ENCODE measurements at places on chromosomes 12 and 14.

GRCh38 chr14:60989599-60989998, 8.6 kb downstream of the SLC38A6 start:
- no peak for DNase-seq

DNA sequence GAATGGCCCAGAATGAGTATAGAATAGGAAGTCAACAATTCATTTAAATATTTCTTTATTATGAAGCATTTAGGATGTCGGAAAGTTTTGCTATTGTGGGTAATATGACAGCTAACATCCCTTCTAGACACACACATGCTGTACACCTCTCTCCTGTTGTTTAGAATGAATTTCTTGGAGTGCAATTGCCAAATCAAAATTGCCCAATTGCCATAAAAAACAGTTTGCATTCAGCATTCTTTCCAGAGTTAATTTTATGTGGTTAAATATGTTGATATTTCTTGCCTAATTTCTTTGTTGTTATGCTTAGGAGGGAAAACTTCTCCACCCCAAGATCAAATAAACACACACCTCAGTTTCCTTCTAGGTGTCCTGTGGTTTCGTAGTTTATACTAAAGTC, 16.9 kb upstream of the SMCO2 start:
- no peak for DNase-seq

DNA sequence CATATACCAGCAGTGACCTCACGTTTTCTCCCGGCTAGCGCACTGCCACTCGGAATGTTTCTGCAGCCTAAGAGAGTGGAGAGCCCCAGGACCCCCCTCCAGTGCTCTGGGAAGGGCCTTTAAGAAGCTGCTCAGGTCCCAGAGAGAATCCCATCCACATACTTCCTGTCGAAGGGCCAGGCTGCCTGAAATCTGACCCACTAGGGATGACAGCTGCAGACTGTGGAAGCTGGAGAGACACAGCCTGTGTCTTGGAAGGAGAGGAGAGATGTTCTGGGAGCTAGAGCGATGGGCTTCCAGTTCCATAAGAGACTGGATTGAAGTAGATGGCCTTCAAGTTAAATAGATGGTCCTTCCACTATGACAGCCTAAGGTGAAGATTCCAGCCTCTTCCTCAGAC, 54.4 kb downstream of the IQSEC3 start:
- DNase-seq, result no peak

GRCh38 chr14:100535287-100536120, 51.7 kb downstream of the BEGAIN start:
- DNase-seq, result no peak

DNA sequence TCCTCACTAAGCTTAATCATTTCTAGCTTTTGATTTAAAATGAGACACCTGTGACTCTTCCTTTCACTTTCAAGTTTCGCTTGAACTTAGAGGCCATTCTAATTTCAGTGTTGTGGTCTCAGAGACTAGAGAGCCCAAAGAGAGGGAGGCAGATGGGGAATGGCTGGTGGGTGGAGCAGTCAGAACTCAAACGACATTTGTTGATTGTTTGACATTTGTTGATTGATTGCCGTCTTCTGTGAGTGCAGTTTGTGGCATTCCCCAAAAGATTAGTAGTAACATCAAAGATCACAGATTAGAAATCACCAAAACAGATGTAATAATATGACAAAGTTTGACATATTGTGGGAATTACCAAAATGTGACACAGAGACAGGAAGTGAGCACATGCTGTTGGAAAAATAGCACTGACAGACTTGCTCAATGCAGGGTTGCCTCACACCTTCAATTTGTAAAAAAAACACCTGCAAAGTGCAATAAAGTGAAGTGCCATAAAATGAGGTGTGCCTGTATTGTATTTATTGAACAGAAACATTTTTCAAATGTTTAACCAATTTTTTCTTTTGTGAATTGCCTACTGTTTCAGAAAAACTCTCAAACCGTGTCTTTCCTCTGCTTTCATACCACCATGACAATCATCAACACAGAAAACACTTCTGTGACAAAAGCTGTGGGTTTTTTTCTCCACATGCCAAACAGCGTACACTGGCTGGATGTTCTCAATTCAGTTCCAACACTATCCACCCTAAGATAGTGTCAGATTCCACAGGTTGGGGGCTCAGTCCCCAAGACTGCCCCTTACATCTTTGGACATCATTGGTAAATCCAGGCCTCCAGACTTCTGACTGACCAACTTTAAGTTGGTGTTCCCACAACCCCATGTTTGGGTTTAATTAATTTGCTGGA, 376.3 kb upstream of the RGS6 start:
- DNase-seq, result peak; percentile 61

GRCh38 chr12:2225696-2226095, 172.9 kb downstream of the CACNA1C start:
- DNase-seq, result no peak

DNA sequence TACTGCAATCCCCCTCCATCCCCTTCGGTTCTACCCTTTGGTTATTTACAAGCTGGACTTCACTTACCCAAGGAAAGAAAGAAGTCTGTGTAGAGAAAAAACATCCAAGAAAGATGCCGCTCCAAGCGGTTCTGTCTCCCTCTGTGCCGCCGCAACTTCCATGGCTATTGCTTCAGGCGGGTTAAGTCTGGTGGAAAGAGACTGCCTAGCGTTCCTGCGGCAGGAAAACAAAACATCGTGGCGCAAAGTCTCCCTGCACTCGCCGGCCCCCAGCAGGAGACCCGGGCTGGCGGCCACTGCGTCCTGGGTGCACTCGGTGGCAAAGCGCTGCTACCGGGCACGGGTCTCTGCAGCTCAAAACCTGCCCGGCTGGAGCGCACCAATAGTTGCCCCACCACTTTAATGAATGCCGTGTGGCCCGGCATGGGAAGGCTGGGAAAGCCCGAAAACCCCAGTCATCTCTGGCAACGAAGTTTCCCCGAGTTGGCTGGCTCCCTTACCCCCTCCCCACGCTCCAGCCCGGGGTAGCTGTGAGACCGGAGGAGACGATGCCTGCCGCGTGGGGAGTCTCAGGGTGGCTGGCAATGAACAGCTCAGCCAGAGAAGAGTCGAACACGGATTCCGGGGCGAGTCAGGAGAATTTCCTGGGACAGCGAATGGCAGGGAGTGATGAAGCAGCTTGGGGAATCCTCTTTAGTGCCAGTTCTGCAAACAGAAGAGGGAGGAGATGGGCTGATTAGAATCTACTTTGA, 3.5 kb upstream of the KCNK10 start:
- no peak for DNase-seq

DNA sequence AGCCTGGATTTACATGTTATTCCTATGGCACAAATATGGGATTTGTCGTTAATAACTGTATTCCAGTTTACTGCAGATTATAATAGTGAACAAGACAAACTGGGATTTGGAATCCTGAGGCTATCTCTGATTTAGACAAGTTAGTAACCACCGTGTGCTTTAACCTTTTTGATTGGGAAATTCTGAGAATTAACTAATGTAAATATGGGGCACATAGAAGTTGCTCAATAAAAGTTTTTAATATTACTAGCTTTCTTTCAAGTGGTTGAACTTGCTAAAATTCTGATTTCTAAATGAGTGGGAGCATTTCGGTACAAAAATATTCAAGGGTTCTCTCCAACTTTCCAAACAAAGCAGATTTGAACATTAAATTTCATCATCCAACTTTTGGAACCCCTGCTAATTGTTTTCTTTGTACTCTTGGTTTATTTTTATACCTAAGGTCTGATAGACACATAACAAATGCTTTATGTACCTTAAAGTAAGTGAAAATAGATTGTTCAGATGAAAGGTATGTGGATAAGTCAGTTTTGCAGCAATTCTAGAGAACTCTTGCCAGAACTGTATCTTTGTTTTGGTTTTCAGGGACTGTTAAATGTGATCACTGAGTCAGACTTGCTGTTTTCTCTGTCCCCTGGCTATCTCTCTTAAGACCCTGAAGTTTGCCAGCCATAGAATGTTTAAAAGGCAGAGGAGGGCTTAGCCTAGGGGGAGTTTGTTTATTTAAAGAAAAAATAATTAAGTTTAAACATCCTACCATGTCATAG, 57.5 kb downstream of the FRS2 start:
- no peak for DNase-seq

GRCh38 chr14:100660498-100660881, 66.2 kb upstream of the DLK1 start:
- no peak for DNase-seq

DNA sequence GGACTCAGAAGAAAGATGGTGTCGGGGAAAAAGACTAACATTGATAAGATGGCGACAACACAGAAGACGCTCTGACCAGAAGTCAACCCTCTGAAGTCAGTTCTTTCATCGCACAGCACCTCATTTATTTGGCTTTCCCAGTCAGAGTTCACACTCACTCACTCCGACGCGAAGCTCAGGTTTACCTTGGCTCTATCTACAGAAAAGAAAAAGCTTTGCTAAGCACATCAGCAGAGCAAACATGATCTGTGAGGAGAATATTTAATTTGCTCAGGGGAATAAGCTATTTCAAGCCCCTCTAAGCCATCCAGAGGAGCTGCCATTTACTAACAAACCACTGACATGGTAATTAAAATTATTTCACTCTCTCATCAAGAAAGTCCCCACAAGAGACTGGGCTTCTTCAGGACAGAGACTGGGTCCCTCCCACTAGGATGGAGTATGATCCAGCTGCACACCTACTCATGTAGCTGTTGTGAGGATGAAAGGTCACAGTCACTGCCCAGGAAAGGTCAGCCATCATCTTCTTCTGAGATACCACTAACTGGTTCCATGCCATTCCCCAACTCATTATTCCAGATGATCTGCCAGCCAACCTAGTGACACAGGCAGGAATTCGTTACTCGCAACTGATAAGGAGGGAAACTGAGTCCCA, 111.4 kb downstream of the TTC7B start:
- no peak for DNase-seq
